Tibial nerve (tissue), 4 donors: ENCODE measurements at places on chromosomes 2 and 18. TPM values are rescaled to one million over a fixed set of nuclear protein-coding genes. Genes with fewer than 3 reads are reported as not detected.

The ADD2 gene
- 0.63 TPM for total RNA-seq

DNA sequence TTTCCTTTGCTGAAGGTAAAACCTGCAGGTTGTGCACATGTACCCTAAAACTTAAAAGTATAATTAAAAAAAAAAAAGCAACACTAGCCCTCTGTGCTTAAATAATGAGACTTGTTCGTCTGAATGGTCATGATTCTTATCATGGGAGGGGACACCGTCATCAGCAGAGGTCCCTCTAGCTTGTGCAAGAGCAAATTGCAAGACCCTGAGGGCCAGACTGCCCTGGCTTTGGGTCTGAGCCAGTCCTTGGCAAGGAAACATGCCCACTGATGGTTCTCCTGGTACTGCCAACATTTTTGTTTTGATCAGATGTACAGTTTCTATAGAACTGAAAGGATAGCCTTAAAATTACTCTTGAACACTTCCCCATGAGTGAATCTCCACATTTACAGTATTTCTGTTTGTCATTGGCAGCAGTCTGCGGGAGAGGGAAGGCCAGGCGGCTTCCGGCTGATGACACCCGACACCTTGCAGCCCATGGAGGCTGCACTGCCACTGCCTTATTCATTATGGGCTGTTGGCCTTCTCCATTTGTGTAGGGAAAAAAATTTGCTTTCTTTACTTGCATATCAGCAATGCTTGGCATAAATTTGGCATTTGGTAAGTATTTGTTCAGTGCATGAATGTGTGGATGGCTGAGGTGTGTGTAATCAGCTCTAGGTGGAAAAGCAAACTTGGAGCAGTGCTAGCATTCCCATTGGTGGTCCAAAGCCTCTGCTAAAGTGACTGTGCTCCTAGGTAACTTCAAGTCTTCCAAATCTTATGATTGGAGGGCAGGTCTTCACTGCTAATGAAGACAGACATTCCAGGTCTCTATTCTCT lies 161.6 kb upstream of the ALKAL2 start:
- no peak for DNase-seq

- peak; percentile 67 for DNase-seq
Measured at GRCh38 chr2:127106991-127107621, at the start of gene BIN1. Gene BIN1, minus strand, starts transcription at chr2:127107154. Its CDS starts 211 bp downstream, at chr2:127106943.

The HOXD4 gene
- 16.2 TPM for total RNA-seq

DNA sequence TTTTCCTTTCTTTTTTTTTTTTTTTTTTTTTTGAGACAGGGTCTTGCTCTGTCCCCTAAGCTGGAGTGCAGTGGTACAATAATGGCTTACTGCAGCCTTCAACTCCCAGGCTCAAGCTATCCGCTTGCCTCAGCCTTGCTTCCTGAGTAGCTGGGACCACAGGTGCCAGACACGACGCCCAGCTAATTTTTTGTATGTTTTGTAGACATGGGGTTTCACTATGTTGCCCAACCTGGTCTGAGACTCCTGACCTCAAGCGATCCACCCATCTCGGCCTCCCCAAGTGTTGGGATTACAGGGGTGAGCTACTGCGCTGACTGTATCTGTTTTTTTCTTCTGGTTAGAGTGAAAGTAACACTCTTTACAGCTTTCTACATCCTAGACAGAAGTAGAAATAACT lies 240.3 kb upstream of the FBXO11 start:
- no peak for DNase-seq

The MAPRE3 gene
- 18.2 TPM for total RNA-seq

DNA sequence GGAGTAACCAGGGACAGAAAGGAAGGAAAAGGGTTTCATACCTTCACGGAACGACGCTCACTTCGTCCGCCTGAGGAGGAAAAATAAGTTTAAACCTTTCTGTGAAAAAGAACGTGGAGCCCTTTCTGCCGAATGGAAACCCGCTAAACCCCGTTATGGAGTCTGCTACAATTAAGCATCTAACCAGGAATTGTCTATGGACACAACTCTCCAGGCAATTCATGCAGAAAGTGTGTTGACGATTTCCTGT lies 528 bp upstream of the PPP4R3B start:
- DNase-seq: no peak

GRCh38 chr2:96914332-96914731 lies 44.5 kb upstream of the SEMA4C start:
- DNase-seq: no peak

- peak; percentile 17 for DNase-seq
Measured at GRCh38 chr2:27049422-27050280, 1.8 kb upstream of the AGBL5 start.

The MAPK4 gene
- total RNA-seq: 1.4 TPM

DNA sequence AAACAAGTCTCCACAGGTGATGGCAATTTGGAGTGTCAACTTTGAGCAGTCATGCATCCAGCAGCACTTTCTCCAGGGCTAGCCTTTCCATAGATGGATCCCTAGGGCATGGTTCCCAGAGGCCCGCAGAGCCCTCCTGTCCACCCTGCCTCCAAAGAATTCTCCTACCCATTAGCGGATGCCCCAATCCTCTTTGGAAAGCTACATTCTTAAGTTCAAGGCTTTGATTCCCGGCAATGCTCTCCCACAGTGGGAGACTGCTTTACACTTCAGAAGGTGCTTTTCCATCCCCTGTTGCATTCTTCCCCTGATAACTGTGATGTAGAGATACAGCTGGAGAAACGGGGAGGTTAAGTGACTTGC lies 61.3 kb downstream of the ACAA2 start:
- no peak for DNase-seq

DNA sequence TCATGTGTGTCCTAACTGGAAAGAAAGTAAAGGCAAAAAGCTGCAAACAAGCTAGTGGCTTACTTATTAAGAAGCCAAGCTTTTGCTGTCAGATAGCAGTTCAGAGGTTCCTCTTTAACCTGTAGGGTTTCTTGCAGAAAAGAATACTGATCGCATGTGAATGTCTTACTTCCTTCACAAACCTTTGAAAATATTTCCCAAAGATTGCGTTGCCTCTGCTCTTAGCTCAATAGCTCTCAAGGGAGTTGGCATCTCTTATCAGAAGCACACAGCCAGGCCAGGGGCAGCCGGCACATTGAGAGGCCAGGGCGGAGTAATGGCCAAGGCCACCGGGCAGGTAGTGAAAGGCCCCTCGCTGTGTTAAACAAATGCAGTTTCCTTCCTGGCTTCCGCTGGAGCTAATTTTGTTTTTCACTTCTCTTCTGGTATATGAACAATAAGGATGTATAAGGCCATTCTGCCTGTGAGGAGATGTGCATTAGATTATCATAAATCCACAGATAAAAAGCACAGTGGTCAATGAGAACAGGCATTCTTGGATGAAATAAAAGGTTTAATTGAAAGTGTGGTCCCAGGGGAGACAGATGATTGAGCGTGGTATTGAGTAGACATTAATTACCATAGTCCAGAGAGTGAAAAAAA lies 542.4 kb upstream of the NRP2 start:
- DNase-seq: no peak

GRCh38 chr2:168518555-168519066 lies 62.5 kb downstream of the CERS6 start:
- no peak for DNase-seq
